NCI-H82 (cell line): ENCODE measurements at places on chromosomes 12 and 14.
A peak's percentile ranks its signal among the peaks of the same experiment; 100 is the strongest.

GRCh38 chr14:93938751-93939303, 11.7 kb downstream of the FAM181A start:
- DNase-seq = peak; percentile 35

DNA sequence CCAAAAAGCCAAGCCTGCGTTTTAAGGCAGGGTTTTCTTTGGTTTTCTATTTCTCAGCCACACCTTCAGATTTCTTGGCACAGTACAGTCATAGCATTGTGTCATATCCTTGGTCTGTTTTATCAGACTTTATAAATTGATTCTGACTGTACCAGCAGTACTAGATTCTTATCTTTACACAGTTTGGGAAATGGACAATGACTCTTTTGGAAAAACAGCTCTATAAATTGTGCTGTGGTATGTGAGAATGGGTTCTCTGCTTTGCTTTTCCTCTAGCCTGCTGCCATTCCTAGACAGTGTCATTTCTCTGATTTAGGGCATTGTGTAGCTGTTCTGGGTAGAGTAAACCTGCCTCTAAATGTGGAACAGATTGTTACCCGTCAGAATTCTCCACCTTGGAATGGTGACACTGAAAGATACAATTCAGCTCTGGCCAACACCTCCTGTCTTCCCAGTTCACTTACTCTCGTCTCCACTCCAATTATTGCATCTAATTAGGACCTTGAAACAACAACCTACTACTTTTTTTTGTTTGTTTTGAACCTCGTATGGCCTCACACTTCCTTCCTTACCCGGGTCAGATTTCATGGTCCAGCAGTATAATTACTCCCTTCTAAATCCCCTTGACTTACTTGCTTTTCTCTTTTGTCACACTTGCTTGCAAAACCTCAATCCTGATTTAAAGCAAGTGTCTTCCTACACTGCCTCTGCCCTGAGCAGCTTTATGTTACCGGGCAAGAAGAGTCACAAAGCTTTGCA, 226.3 kb downstream of the ERC1 start:
- no peak for DNase-seq

DNA sequence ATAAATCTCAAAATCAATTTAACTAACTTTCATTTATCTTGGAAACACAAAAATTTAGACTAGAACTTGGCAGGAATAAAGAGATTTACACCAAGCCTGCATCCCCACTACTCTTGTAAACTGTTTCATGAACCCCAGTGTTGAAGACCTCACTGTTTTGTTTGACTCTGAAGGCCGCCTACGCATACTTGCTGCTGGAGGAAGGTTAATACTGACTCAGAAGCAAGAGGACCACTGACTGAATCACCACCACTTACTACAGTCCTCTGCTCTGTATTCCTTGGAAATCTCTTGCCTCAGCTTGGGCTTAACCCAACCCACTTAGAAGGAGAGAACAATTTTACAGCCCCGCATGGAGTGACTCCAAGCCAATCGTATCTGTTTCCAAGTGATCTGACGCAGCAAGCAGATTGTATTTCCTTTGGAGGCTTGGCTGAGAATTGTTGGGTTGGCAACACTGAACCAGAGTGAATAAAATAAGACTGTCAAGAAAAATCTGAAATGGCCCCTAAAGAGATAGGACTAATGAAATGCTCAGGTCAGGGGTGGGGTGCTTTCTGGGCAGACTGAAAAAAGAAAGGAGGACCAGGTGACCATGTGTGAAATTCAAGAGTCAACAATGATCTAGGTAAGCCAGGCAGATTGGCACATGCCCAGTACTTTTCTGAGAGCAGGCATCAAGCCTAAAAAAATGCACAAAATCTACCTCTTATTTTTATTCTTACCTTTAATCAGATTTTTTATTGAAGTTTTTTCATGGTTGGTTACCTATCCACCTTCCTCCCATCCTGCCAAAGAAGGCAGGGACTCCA, 248.6 kb downstream of the ZFP36L1 start:
- no peak for DNase-seq

- no peak for DNase-seq
Observed at GRCh38 chr14:34094384-34094783, 143.5 kb upstream of the EGLN3 start.

GRCh38 chr12:24133384-24133783, 183.9 kb upstream of the SOX5 start:
- peak; percentile 31 for DNase-seq

- DNase-seq = peak; percentile 5
Observed at GRCh38 chr14:96281486-96281885, 25.5 kb downstream of the BDKRB1 start.

DNA sequence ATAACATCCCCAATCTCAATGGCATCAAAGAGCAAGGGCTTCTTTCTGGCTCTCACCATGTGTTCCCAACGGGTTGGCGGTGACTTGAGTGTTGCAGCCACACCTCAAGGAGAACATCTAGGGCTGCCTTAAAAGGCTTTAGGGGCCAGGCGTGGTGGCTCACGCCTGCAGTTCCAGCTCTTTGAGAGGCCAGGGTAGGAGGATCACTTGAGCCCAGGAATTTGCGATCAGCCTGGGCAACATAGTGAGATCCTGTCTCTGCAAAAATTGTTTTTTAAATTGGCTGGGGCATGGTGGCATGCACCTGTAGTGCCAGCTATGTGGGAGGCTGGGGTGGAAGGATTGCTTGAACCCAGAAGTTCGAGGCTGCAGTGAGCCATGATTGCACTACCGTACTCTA, 14.9 kb downstream of the RFLNA start:
- DNase-seq = no peak

DNA sequence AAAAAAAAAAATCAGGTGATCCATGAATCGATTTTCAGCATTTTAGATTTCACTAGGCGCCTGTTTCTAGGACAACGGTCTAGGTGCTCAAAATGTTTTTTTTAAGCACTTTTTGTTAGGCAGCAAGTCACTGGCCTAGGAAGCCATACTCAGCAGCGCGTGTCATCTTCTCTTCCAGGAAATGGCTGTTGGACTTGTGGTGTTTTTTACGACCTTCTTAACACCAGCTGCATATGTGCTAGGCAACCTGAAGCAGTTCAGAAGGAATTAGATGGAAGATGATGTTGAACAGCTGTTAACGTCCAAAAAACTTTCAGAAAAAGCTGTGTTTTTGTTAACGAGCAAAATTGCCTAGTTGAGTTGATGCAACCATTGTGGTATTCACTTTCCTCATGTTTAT, 868 bp downstream of the COX8C start:
- no peak for DNase-seq

DNA sequence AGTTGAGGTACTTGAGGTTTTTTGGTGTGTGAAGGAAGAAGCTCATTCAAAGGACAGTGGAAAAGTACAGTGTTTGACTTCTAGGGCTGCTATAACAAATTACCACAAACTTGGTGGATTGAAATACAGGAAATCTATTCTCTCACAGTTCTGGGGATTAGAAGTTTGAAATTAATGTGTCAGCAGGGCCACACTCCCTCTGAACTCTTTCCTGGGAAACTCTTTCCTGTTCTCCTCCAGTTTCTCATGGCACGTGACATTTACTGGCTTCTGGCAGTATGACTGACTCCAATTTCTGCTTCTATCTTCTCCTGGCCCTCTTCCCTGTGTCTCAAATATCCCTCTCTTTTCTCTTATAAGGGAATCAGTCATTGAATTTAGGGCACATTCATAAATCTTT, 160.2 kb downstream of the CCDC91 start:
- DNase-seq = no peak

DNA sequence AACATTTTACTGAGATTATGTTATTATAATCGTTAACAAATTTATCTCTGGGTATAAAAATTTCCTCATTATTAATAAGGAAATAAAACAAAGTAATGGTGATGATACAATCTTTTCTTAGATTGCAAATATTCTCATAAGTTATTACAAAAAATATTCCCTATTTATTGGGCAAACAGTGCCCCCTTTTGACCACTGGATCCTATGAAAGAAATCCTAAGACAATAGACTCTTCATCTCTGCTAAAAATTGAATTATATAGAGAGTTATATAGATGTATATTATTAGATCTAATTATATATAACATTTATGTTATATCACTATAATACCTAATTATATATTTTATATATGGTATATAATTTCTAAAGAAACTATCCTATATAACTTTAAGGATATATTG, 94.2 kb upstream of the FGD4 start:
- peak; percentile 55 for DNase-seq

GRCh38 chr12:128914908-128915563, 61.8 kb downstream of the GLT1D1 start:
- DNase-seq = no peak

- DNase-seq = no peak
Observed at GRCh38 chr12:89704457-89704856, 4.2 kb downstream of the ATP2B1 start.

DNA sequence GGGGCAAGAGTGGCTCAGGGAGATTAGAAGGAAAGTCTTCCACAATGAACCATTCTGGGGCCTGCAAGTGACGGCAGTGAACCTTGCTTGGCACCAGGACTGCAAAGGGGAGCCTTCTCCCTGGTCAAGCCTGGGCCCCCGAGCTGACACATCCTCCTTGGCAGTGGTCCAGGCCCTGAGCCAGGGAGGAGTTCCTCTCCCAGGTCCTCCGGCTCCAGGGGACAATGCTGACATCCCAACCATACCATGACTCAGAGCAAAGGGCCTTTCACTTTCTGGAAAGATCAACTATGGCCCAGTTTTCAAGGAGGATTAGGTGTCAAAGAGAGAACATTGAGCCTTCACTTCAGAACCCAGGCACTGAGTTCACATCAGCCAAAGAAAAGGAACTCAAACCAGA, 756.5 kb upstream of the TBX3 start:
- DNase-seq = no peak

- no peak for DNase-seq
Observed at GRCh38 chr12:15344561-15344960, 22.3 kb downstream of the PTPRO start.

DNA sequence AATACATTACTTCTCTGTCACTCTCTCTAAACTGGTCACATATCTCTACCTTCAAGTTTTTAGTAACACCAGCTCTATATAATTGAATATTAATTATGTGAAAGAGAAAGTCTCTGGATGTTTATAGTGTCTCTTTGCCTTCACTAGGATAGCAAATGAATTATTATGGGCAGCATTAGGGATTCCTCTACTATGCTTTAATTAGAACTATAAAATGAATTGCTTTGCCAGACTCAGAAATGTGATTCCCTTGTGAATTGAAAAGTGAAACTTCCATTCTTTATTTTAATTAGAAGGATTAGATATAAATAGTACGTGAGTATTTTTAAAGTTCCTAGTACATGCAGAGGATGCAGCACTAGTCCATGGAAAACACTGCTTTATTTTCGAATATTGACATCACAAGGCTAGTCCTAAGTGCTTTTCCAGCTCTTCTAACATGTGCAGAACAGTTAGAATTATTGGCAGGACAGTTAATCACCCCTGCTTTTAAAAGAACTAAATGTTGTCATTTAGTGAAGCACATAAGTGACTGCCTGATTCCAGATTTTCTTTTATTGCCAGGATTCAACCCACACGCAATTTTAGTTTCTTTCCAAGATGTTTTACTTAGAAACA, 23.0 kb upstream of the REP15 start:
- no peak for DNase-seq

DNA sequence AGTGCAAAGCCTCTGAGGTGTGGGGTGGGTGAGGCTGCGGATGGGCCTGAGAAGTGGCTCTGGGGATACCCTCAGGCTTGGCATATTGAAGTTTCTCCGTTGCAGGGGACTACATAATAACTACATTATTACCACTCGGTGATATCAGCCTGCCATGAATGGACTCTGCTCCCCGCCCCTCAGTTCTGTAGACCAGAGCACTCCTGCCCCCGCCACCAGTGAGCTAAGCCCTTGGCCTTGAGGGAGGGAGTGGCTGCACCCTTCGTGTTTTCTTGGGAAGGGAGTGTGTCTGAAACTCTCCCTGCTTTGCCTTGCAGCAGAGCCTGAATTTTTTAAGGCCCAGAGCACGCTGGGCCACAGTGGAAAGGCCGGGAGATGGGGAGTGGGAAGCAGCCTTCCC, 1.7 kb downstream of the ORAI1 start:
- DNase-seq = peak; percentile 55
